Stimulated activated CD8-positive, alpha-beta memory T cell treated with anti-CD3 and anti-CD28 coated beads, Interleukin-4, amount 100 ng/mL, for 4 hours (primary cell): ENCODE measurements at places on chromosomes 5 and 9.

- no peak for DNase-seq
Observed at GRCh38 chr5:28864006-28864405, 1825.6 kb upstream of the CDH9 start.

DNA sequence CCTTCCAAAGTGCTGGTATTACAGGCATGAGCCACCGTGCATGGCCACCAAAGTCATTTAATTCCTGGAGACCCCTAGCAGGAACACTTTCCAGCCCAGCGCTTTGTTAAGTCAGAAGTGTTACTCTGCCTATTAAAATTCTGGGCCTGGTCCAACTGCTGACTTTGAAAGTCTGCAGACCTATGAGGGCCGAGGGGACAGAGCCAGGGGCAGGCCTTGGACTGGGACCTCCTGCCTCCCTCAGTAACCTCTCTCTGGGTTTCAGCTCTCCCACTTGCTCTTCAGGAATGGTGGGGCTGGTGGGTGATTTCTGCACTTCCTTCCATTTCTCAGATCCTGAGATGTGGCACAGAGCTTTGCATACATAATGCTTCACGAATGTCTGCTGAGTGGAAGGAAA is 9.7 kb downstream of the C5orf52 start:
- DNase-seq, result no peak

- no peak for DNase-seq
Observed at GRCh38 chr9:108158236-108158995, 668.8 kb upstream of the KLF4 start.

- DNase-seq, result no peak
Observed at GRCh38 chr5:128111818-128112448, 28.4 kb downstream of the SLC12A2 start.

- no peak for DNase-seq
Observed at GRCh38 chr9:89225991-89226471, 47.4 kb upstream of the SHC3 start.

DNA sequence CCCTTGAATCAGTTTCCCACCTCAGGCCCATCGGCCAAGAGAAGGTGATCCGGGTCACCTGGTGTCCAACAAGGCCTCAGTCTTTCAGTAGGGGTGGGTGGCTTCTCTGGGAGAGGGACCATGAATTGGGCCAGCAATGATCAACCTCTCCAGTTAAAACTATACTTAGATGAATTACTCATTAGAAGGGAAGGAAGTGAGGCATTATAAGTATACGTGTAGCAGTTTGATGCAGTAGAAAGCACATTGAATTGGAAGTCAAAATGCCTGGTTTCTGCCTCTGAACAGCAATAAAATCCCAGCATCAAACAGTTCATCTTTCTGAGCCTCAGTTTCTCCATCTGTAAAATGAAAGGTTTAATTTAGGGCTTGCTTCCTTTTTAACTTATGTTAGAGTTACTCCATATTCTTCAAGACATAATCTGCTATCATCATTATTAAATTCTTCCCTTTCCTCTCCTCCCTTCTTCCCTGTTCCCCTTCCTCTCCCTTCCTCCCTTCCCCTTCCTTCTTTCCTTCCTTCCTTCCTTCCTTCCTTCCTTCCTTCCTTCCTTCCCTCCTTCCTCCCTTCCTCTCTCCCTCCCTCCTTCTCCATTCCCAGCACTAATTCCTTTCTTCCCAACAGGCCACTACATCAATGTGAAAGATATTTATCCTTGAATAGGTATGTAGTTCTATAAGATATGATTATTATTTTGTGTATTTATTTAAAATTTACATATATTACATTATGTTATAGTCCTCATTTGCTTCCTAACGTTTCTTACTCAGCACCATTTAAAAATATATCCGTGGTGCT is 18.6 kb upstream of the TMEM174 start:
- DNase-seq, result no peak

DNA sequence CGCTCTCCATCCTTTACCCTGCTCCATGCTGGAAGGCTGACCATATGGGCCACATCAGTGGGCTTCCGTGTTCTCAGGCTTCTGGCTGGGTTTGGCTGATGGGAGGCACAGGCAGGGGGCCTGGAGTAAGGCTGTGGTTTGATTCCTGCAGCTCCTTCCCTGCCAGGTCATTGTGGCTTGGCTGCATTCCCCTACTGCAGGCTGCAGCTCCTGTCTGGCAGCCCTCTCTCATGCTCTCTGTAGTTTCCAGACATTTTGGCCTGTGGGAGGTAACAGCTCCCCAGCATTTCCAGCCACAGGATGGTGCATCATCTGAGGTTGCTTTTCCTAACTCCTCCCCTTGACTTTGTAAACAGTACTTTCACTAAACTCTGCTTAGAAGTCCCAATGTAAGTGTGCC is 102.0 kb upstream of the PTPN3 start:
- no peak for DNase-seq

- DNase-seq, result no peak
Observed at GRCh38 chr5:168578006-168578405, 1.2 kb downstream of the PANK3 start.

GRCh38 chr5:56253924-56254323 is 20.8 kb upstream of the ANKRD55 start:
- DNase-seq, result no peak

GRCh38 chr5:91144491-91145332 is 238.4 kb downstream of the ARRDC3 start:
- no peak for DNase-seq

GRCh38 chr5:78109891-78110324 is 184.6 kb downstream of the AP3B1 start:
- DNase-seq, result no peak

- DNase-seq, result peak; percentile 80
Observed at GRCh38 chr9:109012876-109013678, at the start of gene CTNNAL1. CTNNAL1 (minus strand) TSS chr9:109013499; CDS start chr9:109013442, 57 bp downstream.

- no peak for DNase-seq
Observed at GRCh38 chr5:90902651-90903386, 344.2 kb downstream of the ADGRV1 start.
